ENCODE measurements at places on chromosomes 1 and 21.
A peak's percentile ranks its signal among the peaks of the same experiment; 100 is the strongest.

- no peak for DNase-seq
These were observed 9.8 kb upstream of the PRSS38 start for GRCh38 chr1:227805606-227806197.

- DNase-seq = no peak
These were observed 4.1 kb upstream of the RBP7 start for GRCh38 chr1:9992910-9993309.

- no peak for DNase-seq
These were observed 58.7 kb downstream of the RUNX3 start for GRCh38 chr1:24871306-24871901.

- peak; percentile 46 for DNase-seq
These were observed 8.4 kb downstream of the LRRC3 start for GRCh38 chr21:44463724-44464123.

DNA sequence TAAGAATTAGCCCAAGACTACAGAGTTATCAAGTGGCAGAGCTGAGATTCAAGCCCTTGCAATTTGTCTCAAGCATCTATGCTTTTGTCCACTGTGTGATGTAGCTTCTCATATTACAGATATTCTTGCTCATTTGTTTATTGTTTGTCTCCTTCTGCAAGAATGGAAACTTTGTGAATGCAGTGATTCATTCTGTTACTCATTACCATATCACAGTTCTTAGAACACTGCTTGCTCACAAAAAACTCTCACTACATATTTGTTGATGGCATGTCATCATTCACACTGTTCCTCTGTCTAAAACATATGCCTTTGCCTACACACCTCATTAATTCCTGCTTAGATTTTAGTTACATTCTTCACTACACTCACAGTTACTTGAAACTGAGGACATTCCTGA lies 1198.9 kb downstream of the PLA2G4A start:
- no peak for DNase-seq

DNA sequence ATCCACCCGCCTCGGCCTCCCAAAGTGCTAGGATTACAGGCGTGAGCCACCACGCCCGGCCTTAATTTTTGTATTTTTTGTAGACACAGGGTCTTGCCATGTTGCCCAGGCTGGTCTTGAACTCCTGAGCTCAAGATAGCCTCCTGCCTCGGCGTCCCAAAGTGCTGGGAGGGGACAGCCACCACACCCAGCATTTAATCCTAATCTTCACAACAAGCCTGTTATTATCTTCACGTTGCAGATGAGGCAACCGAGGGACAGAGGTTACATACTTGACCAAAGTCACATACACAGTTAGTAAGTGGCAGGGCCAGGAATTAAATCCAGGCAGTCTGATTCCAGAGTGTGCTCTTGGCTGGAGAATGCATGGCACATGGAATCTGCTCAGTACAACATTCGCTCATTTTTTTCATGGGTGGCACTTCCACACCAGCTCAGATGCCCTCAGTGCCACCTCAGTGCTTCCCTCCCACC lies 4.8 kb upstream of the GPR37L1 start:
- no peak for DNase-seq

DNA sequence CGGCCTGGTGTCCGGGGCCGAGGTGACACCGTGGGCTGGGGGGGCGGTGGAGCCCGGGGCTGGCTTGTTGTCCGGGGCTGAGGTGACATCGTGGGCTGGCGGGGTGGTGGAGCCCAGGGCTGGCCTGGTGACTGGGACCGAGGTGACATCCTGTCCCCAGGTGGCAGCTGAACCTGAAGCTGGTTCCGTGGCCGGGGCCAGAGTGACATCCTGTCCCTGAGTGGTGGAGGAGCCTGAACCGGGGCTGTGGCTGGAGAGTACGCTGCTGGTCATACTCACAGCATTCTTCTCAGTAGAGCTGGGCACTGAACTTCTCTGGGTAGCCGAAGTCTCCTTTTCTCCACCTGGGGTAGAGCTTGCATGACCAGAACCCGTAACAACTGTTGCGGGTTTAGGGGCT lies 15.8 kb downstream of the THBS3 start:
- DNase-seq = no peak

DNA sequence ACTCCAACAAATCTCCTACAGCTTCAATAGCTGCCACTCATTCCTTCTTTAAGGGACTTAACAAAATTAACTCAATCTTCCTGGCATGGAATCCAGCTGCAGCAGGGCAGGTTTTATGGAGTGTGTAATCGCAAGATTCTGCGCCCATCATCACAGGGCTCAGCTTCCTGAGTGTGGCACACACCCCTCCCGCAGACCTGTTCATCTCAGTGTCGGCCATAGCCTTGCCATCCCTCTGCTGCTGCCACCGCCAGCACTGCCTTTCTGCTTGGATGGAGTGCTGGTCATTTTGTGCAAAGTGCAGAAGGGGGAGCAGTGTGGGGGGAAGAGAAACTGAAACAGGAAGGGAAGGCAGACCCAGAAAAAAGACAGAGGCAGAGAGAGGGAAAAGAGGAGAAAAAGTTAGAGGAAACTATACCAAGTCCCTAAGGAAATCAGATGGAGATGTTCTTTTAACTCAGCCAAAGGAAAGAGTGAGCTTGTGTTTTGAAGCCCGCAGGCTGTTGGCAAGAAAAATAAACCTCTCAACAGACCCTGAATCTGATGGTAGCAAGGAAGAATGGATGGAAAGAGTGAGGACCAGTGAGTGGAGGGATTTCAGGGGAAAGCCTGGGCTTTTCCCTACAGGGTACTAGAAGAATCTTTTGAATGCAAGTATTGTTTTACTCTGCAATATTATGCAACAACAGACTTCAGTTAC lies 324.2 kb downstream of the SEC16B start:
- DNase-seq = no peak

GRCh38 chr1:155389826-155390225 lies 69.1 kb downstream of the RUSC1 start:
- DNase-seq = no peak

DNA sequence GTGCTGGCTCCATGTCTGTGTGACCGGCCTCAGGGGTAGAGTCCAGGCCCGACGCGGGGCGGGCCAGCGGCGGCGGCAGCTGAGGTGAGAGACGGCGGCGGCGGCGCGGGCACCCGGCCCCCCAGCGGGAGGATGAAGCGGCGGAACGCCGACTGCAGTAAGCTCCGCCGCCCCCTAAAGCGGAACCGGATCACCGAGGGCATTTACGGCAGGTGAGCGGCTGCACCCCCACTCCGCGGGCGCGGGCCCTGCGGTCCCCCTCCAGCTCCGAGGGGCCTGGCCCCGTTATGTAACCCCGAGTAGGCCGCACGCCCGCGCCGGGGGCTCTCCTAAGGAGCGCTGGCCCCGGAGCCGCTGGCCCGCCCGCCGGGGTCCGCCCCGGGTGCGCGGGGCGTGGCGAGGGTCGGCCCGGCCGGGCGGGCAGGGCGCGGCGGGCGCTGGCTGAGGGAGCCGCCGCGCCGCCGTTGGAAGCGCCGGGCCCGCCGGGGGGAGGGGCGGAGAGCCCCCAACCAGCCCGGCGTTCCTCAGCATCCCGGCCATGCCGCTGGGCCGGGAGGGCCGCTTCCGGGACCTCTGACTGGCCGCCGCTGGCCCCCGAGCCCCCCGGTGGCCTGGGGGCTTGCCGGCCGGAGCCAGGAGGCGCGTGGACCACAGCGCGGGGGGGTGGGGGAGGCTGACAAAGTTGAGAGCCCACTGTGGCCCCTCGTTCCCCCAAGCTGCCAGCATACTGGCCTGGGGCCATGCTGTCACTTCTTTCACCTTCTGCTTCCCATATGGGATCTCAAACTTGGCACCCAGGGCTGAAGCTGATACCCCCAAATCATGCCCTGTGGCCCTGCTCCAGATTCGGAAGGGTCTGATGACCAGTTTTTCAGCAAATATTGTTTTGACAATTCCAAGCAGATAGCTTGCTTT lies 527 bp downstream of the MACO1 start:
- peak; percentile 40 for DNase-seq

DNA sequence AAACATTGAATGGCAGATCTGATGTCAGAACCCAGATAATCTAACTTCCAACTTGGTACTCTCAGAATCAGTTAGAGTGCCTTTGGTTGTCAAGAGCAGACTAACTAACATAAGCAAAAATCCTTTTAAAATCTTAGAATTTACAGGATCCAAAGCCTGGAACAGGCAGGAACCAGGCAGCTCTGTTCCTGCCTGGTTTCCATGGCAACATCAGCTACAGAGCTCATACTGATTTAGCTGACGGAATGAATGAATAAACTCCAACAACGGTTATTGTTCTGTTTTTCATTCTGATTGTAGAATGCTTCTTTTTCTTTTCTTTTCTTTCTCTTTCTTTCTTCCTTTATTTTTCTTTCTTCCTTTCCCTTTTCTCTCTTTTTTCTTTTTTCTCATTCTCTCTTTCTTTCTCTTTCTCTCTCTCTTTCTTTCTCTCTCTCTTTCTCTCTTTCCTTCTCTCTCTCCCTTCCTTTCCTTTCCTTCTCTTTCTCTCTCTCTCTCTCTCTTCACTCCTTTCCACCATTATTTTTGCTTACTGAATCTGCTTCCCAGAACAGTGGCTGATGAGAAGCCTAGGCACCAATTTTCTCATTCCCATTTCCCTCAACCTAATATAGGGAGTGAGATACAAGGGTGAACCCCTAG lies 121.6 kb downstream of the RGS7 start:
- DNase-seq = peak; percentile 53

DNA sequence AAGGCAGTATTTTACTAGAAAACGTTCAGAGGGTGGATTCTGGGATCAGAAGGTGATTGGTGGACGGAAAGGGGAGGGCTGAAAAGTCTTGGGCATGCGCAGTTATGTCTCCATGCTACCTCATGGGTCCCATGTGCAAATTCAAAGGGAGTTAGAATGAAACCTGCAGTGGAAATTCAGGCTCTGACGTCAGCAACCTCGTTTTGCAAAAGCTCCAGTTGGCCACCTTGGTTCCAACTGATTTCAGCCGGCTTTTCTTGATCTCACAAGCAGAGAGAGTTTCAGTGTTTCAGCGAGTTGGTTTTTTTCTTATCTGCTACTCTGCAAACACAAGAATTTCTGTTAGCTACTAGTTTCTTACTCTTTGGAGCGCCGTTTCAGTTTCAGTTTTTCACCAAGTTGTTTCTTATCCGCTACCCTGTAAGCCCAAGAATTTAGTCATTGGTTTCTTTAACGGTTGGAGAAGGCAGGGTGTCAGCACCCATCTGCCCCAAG lies 69.8 kb upstream of the PGBD5 start:
- no peak for DNase-seq

DNA sequence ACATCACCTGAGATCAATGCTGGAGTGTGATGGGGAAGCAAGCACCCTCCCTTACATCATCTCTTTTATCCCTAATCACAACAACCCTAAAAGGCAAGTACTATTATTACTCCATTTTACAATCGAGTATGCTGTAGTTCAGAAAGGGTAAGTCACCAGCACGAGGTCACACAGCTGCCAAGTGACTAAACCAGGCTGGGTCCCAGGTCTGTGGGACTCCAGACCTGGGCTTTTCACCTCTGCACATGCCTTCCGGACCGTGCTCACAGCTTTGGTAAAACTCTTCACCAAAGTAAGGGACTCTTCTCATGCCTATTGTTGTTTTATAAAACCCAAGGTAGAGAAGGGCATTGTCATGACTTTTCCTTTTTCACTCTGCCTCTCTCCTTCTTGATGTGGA lies 130.9 kb downstream of the DMRTB1 start:
- no peak for DNase-seq

- no peak for DNase-seq
These were observed 694.1 kb downstream of the USP25 start for GRCh38 chr21:16423921-16424320.

- DNase-seq = peak; percentile 11
These were observed 29.9 kb downstream of the FUBP1 start for GRCh38 chr1:77948841-77949424.

DNA sequence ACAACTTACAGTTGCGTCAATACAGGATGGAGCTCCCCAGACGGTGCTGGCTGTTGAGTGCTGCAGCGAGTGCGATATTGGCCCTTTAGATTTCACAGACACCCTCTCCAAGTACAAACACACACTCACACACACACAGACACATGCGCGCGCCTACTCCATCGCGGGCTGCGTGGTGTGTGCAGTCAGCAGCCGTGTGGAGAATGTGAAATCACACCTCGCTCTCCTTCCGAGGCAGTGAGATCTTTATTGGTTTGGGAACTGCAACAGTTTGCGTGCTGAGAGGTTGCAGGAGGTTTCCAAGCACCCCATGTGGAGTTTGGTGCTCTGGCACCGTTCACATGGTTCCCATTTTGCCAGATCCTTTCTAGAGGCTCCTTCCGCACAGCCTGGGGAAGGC lies 372.2 kb downstream of the RRAGC start:
- DNase-seq = no peak

- peak; percentile 62 for DNase-seq
These were observed 229.6 kb upstream of the JUN start for GRCh38 chr1:59013276-59013927.

- no peak for DNase-seq
These were observed 44.0 kb downstream of the ZBTB17 start for GRCh38 chr1:15931884-15932283.

- DNase-seq = no peak
These were observed 41.8 kb downstream of the FLVCR1 start for GRCh38 chr1:212899845-212900244.

DNA sequence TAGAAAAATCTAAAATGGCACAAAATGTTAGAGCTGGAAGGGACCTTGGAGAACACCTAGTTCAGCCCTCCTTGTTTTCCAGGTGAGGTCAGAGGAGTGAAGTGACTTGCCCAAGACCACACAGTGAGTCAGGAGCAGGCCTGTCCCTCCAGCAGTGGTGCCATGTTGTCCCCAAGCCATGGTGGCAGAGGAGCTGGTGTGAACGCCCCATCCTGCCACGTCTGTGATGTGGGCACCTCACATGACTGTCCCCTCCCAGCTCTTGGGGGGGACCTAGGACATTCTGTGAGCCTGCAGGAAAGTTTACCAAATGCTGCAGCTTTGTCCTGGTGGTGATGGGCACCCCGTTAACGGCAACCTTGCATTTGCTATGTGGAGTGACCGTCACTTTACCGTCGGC lies 66.2 kb downstream of the SCCPDH start:
- no peak for DNase-seq

DNA sequence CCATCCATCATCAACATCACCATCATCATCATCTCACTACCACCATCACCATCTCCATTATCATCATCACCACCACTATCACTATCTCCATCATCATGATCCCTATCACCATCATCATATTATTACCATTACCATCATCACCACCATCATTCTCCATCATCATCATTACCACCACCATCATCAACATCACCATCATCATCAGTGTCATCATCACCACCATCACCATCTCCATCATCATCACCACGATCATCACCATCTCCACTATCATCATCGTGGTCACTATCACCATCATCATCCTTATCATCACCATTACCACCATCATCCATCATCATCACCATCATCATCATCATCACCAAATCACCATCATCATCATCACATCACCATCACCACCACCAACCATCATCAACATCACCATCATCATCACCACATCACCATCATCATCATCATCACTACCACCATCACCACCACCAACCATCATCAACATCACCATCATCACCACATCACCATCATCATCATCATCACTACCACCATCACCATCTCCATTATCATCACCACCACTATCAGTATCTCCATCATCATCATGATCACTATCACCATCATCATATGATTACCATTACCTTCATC lies 202.1 kb upstream of the VAMP3 start:
- no peak for DNase-seq

- DNase-seq = no peak
These were observed 83.0 kb upstream of the DUSP10 start for GRCh38 chr1:221824909-221825308.

GRCh38 chr1:12196641-12197482 lies 30.1 kb downstream of the TNFRSF1B start:
- DNase-seq = no peak
